ENCODE measurements at places on chromosomes 11 and 22.

DNA sequence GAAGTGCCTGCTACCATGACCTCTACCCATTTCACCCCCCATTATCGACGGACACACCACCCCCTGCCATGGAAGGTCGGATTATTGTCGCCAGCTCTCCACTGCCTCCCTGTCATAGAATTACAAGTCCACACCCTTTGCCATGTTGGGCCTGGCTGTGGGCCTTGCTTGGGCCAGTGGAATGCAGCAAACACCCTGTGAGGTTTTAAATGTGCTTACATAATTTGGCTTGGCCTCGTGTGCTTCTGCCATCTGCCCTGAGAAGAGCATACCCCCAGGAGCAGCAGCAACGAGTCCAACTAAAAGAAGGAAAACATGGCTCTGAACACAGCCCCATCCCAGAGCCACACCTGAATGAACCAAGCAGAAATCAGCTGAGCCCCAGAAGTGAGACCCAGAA lies 94.1 kb upstream of the PRDM11 start:
- no peak for DNase-seq

GRCh38 chr11:20415432-20415831 lies 27.9 kb downstream of the PRMT3 start:
- DNase-seq: no peak

- DNase-seq: peak; percentile 52
Measured at GRCh38 chr11:19978668-19979518, 181.4 kb downstream of the DBX1 start.

DNA sequence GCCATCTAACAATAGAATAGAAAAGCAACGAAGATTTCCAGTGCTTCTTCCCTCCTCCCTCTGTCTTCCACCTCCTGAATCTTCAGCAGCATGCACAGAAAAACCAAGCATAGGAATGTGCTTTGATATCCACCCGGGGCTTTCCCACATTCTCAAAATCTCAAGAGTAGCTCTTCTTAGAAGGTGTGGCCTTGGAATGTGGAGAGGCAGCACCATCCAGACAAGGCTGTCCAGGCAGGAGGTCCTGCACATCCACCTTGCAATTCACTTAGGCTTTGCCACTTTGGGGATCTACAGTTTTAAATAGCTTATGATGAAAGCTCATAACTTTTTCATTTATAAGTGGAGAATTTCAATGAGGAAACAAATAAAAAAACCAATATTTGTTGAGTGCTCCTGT lies 72.9 kb downstream of the KIRREL3 start:
- no peak for DNase-seq

DNA sequence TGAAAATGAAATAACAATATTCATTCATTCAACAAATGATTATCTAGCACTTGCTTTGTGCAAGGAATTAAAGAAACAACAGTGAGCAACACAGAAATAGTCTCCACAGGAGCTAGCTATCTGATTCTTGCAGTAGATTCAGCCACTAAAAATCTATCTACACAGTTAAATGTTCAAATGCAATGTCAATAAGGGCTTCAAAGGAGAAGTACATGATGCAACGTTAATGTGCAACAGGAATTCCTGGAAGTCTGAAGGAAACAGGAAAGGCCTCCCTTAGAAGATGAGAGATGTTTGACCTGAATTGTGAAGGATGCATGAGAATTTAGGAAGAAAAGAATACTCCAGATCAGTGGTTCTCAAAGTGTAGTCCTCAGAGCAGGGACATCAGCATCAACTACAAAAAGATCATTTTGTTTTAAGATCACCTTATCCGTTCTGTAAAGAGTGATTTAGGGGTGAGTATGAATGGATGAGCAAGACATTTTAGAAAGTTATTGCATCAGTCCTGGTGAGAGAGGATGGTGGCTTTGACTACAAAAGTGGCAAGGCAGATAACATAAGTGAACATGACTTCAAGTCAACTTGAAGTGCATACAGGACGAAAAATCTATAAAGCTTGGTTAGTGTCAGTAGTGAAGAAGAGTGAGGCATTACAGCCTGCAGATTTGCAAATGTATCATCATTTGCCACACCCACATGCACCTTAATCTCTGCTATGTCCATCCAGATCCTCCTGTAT lies 96.0 kb downstream of the ETS1 start:
- DNase-seq: no peak

GRCh38 chr11:70460111-70460510 lies 61.8 kb downstream of the CTTN start:
- DNase-seq: no peak

DNA sequence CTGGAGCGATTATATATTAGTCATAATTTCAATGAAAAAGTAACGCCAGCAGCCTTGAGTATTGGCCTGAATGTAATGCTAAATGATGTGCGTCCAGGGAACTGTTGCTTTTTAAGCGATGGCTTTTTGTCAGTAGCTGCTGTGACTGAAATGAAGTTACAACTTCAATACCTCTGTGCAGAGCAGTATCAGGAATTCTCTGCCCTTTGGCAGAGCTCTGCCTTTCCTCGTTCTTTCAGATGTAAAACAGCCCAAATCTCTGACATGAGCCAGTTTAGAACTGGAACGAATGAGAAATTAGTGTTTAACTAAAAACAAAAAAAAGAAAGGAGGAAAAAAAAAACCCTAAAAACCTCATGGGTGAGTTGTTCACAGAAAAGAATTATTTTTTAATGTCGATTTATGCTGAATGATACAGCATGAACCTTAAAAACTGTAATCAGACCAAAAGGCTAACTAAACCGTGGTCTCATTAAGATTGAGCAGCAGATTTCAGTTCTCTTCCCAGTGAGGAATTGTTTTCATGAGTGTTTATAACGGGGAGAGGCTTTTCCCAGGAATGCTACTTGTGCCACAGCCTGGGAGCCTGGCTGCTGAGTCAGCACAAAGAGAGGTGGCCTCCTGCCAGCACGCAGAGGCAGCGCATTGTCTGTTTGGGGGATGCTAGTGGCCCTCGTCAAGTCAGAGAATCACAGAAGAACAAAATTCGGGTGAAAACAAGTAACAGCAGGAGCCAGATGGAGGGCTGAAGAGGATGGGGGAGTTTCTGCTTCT lies 146.2 kb upstream of the RASSF10 start:
- peak; percentile 49 for DNase-seq

DNA sequence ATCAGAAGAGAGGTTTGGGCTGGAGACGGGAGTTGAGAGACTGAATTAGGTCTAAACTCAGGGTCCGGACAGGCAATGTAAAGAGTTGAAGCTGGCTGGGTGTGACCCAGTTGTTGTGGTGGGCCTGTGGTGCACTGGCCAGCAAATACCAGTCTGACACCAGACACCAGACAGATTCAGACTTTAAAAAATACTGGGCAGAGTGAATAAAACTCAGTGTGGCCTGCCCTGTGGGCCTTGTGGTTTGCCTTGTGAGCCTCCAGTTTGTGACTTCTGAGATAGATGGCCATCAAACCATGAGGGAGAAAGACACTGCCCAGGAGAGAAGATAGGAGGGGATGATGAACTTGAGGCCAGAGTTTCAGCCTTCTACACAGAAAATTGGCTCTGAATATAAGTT lies 25.8 kb downstream of the RCN1 start:
- no peak for DNase-seq

- no peak for DNase-seq
Measured at GRCh38 chr11:126570489-126570888, 215.0 kb downstream of the ST3GAL4 start.

DNA sequence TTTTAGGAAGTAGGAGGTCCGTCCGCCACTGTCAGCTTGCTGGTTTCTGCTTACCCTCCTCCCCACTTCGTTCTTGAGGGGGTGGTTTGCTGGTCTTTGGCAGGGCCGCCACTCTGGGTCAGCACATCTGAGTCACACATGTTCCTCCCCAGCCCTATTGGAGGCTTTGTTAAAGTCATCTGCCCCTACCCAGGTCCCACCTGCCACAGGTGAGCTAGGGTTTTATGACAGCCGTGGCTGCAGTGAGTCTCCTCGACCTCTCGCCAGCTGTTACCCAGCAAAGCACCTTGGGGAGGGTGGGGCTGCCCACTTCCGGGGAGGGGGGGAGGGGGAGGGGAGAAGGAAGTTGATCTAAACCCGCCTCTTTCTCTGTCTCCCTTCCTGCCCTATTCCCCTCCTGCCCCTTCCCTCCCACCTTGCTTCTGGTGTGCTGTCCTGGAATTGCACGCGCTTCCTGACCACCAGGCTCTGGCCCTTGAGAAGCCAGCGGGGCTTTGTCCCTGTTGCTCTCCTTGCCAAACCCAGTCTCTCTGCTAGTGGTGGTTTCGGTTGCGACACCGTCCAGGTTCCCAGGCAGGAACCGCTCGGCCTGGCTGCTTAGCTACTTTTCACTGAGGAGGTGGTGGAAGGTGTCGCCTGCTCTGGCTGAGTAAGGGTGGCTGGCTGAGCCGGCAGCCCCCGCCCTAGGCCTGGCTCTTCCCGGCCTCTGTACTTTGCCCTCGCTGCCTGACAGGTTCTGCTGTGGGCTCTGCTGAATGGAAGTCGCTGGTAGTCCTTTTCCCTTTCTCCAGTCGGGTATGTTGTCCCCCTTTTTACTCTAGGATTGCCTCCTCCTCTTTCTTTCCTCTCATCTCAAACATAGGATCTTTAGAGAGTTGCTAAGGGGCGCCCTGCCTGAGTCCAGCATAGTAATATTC lies 28.5 kb downstream of the RCOR2 start:
- DNase-seq: no peak

- no peak for DNase-seq
Measured at GRCh38 chr22:41681616-41682015, 7.1 kb downstream of the SNU13 start.

DNA sequence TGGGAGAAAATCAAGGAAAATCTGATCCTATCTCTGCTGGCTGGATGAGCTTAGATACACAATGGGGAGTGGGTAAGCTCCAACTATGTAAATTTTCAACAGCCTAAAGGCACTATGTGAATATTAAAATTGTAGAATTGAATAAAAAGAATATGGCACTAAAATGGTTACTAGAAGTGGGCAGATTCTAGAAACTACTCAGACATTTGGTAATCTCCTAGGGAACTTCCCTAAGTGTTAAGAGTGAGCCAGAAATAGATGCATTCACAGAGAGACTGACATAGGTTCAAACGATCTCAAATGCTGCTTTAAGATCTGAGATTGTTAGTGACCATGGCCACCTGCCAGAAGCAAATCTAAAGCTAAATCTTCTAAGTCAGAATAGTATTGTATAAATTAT lies 4.3 kb upstream of the OR52E1 start:
- DNase-seq: no peak

- DNase-seq: no peak
Measured at GRCh38 chr22:37396488-37397084, 30.7 kb downstream of the ELFN2 start.

GRCh38 chr22:21693999-21694341 lies 28.2 kb downstream of the PPIL2 start:
- DNase-seq: no peak

DNA sequence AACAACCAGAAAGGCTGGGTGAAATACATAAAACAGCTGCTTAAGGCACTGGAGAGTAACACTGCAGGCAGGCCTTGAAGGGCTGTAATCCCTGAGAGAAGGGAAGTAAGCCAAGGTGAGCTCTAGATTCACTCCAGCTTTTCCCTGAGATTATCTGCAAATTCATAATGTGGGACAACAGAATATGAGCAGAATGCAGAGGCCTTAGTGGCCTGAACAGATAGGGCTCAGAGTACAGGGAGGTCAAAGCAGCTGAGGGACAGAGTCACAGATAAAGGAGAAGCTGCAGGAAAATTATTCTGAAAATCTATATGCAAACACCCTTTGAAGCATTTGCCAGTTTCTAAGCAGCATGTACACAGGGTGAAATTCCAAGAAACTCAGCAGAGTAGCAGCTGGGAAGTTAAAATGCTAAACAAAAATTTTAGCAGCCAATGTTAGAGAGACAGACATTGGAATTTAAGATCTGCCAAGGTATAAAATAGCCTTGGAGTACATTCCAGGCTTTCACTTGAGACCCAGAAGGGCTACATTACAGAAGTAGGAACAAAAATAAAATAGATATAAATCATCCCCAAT lies 48.1 kb upstream of the CWF19L2 start:
- DNase-seq: no peak

- no peak for DNase-seq
Measured at GRCh38 chr11:7160814-7161489, 72.2 kb downstream of the RBMXL2 start.

DNA sequence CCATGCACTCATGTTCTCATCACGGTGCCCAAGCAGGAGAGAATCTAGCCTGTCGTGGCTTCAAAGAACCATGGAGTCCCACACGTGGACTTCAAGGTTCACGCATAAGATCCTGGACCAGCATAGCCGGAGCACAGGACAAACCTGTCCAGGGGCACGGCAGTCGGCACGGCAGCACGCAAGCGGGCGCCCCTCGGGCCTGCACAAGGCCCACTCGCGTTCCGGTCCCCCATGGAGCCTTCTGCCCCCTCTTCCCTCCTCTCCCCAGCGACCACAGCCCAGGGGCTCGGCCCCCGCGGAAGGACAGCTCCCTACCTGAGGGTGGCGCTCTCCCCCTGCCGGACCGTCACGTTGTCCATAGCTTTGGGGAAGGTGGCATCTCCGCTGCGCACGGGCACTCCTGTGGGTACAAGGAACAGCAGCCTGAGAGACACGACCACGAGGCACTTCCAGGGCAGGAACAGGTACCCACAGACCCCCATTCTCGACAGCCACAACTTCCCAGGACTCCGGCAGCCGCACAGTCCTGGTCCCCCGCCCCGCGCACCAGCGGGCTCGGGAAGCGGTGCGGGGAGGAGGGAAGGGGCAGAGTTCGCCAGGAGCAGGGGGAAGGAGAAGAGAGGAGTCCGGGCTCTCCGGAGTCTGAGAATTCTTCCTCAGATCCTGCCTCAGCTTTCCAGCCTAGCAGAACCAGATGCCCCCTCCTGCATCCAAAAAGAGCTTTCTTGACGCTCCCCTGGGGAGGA lies 589.5 kb downstream of the OPCML start:
- no peak for DNase-seq

DNA sequence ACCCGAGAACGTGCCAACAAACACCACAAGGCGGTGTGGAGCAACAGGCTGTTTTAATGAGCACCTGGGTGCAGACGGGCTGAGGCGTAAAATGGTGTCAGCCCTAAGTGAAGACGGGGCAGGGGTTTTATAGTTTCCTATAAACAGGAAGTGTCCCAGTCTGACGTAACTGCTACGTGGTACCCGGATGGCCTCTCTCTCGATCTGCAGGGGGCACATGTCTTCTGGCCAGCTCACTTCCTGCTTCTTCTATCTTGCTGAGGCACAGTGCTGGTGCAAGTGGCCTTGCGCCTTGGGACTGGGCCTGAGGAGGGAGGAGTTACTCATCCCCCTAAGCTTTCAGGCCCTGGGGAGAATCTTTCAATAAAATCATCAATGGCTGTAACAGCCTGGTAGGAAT lies 20.9 kb downstream of the OOSP3 start:
- no peak for DNase-seq

Measured in AG04449 (cell line).